Umbilical cord (tissue), 2 donors: ENCODE measurements at places on chromosomes 7 and 10.

DNA sequence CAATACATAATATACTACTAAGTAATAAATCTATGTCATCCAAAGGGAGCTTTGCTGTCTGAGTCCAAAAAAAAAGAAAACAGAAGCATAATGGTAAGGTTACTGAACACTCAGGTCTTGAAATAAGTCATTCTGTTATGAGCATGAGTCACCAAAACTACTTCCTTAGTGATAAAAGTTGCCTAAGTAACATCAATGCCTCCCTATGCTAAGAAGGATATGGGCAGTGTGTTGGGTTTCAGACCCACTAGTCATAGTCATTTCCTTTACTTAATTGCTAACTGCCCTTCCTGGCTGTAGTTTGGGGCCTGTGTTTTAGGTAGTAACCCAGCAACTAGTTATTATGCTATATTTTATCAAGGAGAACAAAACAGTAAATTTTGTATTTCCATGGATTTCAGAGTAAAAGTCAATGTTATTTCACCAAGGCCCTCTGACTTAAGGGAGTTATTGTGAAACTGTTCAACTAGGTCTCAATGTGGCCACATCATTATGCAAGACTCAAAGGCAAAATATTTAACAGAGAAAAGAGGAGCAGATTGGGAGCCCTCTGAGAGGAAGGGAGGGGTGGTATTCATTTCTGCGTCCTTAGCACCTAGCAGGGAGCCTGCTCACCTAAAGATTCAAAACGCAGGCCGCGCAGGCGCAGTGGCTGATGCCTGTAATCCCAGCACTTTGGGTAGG is 11.7 kb upstream of the VIM start:
- DNase-seq: peak; percentile 80

GRCh38 chr10:58587676-58588075 is 75.0 kb downstream of the BICC1 start:
- DNase-seq: no peak

DNA sequence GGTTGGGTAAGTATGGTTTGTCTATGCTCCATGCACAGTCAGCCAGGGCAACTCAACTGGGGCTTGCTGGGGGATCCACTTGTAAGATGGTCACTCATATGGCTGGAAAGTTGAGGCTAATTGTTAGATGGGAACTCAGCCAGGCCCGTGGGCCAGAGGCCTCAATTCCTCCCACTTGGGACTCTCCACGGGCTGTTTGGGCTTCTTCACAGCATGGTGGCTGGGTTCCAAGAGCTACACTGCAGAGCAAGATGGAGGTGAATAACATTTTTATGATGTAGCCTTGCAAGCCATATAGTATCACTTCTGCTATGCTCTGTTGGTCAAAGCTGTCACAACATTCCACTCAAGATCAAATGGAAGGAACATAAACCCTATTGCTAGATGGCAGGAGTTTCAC is 39.2 kb downstream of the ELMO1 start:
- no peak for DNase-seq

GRCh38 chr10:93991114-93991513 is 2.6 kb upstream of the PLCE1 start:
- no peak for DNase-seq

DNA sequence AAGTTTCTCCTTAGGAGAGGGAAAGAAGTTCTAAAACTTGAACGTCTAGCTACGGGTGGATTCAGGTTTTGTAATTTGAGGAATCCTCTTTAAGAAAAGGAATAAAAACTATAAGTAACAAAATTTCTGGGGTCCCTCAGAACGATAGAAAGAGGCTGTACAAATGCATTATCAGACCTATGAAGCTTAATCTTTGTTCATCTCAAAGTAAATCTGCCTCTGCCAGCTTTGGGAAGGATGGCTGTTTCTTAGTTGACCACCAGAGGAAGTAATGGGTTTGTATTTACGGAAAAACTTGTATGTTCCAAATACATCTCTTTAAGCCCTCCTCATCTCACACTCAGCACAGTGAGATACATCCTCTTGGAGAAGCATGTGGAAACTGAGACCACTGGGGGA is 864 bp downstream of the PSTK start:
- DNase-seq: peak; percentile 39

DNA sequence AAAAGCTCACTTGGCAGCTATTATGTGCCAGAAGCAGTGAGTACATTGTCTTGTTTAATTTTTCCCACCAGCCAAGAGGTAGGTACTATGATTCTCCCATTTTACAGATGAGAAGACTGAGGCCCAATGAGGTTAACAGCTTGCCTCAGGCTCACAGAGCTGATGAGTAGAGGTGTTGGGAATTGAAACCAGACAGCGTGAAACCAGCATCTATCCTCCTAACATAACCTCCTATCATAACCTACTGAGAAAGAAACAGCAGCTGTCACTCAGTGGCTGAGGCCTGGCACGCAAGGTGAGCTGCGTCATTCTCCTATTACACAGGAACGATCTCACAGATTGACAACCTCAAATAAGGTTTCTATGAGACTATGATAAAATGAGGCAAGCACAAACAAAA is 6.2 kb downstream of the PYROXD2 start:
- DNase-seq: no peak

DNA sequence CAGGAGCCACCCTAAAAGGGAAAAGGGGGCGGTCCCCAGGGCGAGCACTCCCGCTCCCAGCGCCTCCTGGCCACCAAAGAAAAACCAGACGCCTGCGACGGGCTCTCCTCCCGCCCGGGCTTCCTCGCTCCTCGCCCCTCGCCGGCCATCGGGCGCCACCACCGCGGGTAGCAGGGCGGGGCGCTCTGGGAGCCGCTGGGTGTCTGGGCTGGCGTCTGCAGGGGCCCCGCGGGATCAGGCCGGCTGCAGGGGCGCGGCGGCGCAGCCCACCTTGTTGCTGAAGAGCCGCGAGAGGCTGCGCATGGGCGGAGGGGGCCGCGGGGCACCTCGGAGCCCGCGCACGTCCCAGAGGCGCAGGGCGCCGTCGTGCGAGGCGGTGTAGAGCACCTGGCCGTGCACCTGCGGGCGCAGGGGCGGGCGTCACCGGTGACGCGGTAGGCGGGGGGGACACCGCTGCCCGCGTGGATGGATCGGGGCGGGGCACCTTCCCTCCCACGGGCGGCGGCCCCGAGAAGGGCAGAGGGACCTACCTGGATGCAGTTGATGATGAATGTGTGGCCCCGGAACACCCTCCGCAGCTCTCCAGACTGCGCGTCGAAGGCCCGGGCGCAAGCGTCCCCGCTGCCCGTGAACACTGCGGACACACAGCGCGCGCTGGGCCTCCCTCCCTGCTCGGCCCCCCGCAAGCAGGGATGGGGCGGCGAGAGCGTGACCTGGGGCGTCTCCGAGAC is 28.3 kb downstream of the WDR86 start:
- no peak for DNase-seq

- DNase-seq: peak; percentile 23
These were observed 134.7 kb upstream of the GALNT17 start for GRCh38 chr7:70997261-70997660.

DNA sequence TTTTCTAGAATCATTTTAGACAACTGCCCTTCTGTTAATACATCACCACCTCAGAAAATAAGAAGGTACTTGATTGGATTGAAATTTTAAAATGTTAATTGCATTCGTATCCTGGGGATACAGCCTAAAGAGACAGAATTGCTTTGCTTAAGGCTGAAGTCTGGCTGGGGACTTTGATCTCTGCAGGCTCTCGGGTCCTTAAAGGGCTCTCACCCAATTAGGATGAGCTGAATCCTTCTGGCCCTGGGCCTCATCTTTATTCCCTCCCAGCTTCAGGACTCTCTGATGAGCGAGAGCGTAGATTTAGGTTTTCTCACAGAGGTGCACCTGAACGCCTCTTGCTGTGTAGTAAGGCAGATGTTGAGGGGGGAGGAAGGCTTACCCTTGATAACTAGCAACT is 475.3 kb upstream of the C7orf33 start:
- DNase-seq: no peak

- no peak for DNase-seq
These were observed 19.8 kb downstream of the MDFIC start for GRCh38 chr7:114941692-114942091.

DNA sequence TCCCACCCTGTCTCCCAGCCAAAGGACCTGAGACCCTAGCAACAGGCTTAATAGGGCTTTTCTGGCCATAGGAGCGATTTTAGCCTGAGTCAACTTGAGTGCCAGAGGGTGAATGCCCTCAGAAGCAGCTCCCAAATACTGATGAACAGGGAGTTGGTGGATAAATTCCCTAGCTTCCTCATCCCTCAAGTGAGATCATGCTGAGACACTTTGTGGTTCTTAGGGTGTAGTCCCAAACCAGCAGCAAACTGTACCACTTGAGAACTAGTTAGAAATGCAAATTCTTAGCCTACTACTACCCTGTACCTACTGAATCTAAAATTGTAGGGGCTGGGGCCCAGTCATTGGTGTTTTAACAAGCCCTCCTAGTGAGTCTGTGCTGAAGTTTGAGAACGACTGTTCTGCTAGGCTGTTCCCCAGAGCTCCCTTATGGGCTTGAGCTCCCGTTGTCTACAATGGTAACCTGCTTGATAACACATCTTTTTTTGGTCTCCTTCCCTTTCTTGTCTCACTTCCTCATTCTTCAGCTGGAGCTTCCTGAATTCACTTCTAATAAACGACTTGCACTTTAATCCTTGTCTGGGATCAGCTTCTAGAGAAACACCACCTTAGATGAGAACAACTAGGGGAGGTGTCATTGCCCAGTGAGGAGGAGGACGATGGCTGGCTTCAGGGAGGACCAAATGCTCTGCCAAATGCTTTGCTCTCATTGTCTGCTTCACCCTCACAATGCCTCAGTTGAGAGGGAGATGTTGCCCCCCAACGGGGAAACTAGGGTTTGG is 18.2 kb upstream of the CDH23 start:
- no peak for DNase-seq

DNA sequence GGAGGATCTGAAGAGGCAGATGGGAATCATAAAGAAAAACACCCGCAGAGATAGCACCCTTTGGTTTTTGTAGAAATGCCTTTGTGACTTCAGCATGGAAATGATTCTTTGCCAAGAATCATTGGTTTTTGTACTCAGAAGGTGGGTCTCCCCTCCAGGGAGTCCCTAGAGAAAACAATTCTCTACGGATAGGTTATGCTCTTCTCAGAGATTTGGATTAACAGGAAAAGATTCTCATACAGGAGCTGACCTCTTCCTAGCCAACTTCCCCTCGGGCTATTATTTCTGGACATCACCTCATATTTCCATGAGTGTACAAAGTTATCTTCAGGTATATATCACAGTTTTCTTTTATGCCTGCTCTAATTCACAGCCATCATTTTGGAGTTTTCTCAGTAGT is 274.2 kb upstream of the HABP2 start:
- no peak for DNase-seq

- no peak for DNase-seq
These were observed 770 bp downstream of the PRXL2A start for GRCh38 chr10:80409121-80409520.

DNA sequence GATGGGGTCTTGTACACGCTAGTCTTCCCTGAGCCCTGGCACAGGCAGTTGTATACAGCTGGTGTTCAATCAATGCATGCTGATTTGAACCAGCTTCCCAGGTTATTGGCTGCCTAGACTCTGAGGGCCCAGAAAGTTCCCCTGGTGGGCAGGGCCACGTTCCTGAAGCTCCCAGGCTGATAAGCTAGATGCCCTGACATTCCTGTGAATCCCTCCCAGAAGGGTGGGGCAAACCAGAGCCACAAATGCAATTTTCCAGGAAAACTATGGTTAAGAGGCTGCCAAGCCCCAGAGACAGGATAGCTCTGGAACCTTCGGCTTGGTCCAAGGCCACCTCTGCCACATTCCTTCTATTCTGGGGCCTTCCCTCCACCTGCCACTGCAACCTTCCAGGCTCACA is 78.2 kb downstream of the FAM53B start:
- peak; percentile 59 for DNase-seq

DNA sequence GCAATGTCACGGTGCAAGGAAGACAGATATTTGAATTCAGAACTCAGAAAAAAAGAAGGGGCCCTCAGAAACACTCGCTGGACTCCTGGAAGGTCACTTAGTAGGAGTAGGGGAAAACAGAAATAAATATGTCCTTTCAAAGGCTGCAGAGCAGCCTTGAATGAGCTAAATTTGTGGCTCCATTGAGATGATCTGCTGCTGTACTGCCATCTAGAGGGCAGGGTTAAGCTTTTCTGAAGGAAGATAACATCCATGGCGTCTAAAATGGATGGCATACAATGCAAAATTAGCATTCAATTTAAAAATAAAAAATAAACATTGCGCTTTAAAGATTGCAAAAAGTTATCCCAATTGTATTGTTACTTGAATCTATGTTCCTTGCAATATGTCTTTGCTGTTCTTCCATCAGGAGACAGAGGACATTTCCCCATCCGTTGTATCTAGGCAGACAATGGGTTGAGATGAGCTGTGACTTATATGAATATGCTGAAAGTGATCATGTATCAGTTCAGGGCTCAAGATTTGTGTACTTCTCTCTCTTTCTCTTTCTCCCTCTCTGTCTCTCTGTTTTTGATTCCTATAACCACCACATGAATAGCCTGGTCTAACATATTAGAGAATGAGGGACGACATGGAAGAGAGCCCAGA is 642.2 kb downstream of the SH2D4B start:
- no peak for DNase-seq

GRCh38 chr10:51522858-51523257 is 176.5 kb downstream of the CSTF2T start:
- DNase-seq: no peak

DNA sequence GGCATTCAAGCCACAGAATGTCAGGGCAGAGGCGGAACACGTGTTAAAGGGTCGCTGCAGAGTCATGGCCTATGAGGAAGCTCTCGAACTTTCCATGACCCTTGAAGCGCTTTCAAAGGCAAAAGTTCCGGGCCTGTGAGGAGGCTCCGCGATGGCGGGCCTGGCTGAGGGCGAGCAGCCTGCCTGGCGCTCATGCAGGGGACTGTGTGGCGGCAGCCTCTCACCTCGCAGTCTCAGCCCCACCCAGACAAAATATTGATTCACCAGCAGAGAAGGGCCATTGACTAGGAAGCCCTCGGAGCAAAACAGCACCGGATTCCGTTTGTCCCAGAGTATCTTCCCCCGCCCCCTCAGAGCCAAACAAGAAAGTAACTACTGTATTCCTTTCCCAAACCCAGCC is 12.8 kb upstream of the CNNM1 start:
- DNase-seq: no peak

DNA sequence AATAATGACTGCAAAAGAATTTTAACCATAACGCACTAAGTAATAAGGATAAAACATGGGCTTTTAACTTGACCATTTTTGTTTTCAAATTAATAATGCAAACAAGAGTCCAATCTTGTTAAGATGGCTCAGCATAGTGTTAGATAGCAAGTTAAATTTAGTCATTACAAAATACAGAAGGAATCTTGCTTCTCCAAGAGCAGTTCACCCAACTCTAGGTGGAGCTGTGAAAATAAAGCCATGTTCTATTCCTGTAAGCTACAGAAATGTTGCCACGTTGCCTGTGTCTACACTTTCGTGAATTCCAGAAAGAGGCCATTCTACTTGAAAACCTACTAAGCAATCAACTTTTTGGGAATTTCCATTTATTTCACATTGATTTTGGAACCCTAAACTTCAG is 191.9 kb downstream of the SFMBT2 start:
- DNase-seq: peak; percentile 5

GRCh38 chr7:16067711-16068110 is 353.6 kb downstream of the CRPPA start:
- no peak for DNase-seq

GRCh38 chr10:3805201-3805790 is 20.3 kb upstream of the KLF6 start:
- DNase-seq: no peak
